ENCODE measurements at places on chromosomes 7 and 10. TPM values are rescaled to one million over a fixed set of nuclear protein-coding genes. Genes with fewer than 3 reads are reported as not detected.

Gene HERC4
- 25.0 TPM for total RNA-seq

Gene TMEM236
- 0.24 TPM for total RNA-seq

Gene VENTX
- 0.09 TPM for total RNA-seq

Gene OAT
- total RNA-seq: 41.4 TPM

Gene CALY
- total RNA-seq: not detected

Gene PRTFDC1
- 9.1 TPM for total RNA-seq
